ENCODE measurements at places on chromosomes 5 and 9.
A peak's percentile ranks its signal among the peaks of the same experiment; 100 is the strongest.

GRCh38 chr9:25703701-25704357 lies 25.6 kb upstream of the TUSC1 start:
- no peak for DNase-seq

GRCh38 chr5:176776141-176776865 lies 34.1 kb upstream of the UNC5A start:
- no peak for DNase-seq

DNA sequence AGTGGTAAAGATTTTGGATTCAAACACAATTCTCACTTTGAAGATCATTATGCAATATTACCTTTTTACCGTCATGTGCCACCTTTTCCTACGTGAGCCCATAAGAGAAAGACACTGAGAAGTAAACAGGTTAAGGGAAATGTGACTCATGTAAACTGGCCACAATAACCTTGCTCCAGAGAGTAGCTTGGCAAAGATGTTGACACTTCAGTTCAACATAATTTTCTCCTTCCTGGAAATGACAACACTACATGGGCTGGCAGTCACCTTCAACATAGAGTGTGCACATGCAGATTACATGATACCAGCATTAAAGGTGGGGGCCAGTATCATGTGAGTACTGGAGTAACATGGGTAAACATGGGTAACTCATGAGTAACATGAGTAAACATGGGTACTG lies 141.9 kb downstream of the CDK5RAP2 start:
- DNase-seq = no peak

DNA sequence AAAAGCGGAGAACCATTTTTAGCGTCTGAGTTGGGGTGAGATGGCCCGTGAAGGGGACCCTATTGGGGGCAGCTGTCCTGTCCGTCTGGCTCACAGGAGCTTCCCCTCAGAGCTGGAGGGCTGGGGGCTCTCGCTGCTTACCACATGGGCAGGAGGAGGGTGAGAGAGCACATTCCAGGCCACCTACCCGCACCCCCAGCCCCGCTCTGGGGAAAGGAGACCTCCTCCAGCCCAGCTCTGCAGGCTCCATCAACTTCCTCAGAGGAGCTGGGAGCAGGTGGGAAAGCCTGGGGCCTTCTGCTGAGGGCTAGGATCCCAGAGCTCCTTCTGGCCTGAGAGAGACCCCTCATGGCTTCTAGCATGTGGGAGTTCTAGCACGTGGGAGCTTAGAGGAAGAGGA lies 27.1 kb upstream of the SPTLC1 start:
- DNase-seq = no peak

DNA sequence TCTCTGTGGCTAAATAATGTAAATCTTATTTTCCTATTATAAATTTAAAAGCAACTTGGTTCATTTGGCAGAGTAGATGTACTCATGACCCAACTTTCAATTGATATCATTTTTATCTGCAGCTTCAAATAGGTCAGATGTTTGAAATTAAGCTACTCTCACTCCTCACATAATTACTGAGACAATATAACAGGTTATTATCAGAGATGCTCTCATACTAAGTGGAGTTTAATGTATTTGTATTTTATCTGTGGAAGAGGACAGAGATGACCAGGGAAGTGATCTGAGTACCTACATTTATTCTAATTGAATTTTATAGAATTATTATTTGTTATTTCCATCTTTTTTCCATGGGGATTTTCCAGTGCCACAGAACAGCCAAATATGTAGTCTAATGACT lies 177.4 kb upstream of the PRLR start:
- no peak for DNase-seq

GRCh38 chr9:137397675-137398423 lies 25.1 kb downstream of the EXD3 start:
- DNase-seq = no peak

DNA sequence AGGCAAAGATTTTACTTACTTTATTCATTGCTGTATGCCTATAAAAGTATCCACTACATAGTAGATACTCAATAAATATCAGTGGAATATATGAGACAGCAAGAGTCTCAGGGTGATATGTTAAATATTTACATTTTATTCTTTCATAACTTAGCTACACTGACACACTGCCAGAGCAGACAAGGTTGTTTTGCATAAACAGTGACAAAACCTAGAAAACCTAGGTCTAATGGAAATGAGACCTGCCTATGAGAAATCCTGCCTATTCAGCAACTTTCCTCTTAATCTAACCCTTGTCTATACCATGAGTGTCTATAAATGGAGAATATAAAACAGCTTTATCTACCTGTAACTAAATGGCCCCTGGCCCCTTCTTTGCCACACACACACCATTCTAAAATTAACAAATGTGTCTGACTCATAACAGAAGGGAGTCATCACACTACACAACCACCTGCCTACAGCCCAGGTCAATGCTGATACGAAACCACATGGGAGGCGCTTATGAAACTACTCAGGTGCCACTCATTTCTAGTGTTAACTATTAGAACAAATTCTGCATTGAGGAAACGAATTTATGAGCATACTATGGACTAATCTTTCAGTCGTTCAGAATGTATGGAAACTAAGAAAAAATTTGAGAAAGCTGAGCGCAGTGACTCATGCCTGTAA lies 60.3 kb downstream of the UBAP2 start:
- no peak for DNase-seq

DNA sequence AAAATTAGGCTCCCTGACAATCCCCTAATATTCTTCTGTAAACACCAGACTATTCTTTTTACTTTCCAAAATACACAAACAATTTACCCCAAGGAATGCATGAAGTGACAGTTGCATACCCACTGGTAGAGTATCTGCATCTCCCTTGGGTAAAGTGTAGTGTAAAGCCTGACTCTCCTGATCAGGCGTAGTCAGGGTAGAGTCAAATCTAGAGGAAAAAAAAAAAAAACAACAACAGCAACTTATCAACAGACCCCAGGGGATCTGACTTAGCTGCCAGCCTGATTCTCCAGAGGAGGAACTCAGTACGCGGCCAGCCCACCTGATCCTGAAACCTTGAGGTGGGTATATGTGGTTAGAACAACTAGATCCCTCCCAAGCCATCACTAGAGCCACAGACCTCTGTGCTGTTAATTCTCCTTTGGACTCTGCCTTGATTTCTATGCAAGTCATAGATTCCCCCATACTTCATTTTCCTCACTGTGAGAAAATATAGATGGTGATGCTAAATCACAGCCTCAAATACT lies 61.0 kb downstream of the ZNF608 start:
- no peak for DNase-seq

DNA sequence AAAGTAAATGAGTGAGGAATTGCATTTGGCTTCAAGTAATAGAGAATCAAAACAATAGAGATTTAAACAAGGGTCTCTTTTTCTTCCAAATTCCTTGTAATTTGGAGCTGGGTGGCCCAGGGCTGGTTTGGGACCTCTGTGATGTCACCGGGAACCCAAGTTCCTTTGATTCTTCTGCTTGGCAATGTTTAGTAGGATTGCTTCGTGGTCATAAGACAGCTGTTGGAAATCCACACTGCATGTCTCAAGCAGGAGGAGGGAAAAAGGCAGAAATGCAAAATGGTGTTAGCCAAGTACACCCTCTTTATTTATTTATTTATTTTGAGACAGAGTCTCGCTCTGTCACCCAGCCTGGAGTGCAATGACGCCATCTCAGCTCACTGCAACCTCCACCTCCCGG lies 72.6 kb upstream of the IL12B start:
- DNase-seq = no peak

DNA sequence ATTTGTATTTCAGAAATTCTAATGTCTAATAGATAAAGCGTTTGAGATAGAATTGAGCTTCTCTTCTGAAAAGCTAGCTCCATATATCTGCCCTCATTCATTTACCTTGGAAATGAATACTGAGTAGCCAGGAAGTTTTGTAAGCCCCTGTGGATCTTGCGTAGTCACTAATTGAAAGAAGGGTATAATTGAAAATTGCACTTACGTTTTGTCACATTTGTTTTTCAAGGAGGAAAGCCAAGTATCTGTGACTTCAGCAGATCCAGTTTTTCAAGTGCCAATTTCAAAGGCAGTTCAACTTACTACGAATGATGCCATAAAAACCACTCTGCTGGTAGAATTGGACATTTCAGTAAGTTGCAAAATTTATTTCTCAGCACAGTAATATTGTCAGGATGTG lies 14.0 kb downstream of the MTRR start:
- DNase-seq = no peak

DNA sequence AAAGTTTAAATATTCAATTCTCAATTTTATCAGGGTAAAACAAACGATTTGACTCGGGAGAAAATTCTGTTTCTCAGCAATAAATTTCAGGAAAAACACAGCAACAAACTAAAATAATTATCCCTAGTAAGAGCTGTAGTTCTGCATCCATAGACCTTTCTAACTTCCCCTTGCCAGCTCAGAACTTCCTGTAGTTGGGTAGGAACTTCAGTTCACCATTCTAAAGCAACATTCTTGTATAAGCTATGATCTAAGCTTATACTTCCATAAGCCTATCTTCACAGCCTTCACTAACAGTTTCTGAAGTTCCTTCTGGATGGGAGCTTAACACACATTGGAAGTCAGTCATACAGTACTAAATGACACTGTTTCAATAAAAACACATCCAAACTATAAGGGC lies 96.6 kb downstream of the UBAP2 start:
- no peak for DNase-seq

- DNase-seq = no peak
Observed at GRCh38 chr9:20865347-20865746, 166.1 kb downstream of the HACD4 start.

- no peak for DNase-seq
Observed at GRCh38 chr5:102819634-102820033, 64.5 kb downstream of the PAM start.

DNA sequence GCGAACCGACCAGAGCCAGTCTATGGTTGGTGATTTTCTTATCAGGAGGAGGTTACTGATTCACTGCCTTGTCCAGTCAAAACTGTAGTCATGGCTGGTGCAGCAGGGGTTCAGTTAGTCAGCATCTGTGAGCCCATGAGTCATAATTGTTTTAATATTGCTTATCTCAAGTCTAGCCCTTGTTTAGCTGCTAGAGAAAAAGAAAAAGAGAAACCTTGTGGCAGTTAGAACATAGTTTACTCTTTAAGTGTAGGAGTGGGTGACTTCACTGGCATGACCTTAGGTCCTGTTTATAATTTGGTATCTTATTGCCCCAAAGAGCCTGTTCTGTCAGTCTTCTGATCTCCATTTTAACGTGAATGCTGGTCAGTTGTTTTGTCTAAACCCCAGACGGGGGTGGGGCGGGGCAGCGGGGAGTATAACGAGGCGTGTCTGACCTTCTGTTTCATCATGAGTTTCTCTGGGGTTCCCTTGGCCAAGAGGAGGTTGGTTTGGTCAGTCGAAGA lies 76.9 kb upstream of the NFIL3 start:
- DNase-seq = peak; percentile 65

GRCh38 chr9:127140842-127141675 lies 18.6 kb upstream of the ANGPTL2 start:
- no peak for DNase-seq

DNA sequence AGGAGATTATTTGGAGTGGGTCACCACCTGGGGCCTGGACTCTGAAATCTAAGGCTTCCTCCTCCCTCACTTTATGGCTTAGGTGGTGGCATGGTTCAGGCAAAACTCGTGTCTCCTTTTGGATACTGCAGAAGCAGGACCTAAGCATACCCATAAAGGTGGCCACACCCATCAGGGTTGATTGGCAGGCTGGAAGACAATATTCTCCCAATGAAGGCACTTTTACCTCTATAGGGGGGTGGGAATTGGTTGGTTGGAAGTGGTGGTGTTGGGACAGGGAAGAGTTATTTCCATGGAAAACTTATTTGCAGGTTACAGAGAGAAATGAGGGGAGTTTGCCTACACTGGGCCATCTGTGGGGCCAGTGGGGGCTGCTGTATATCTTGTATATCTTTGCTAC lies 39.7 kb downstream of the CNOT6 start:
- DNase-seq = no peak

- no peak for DNase-seq
Observed at GRCh38 chr5:44372028-44372427, 17.2 kb downstream of the FGF10 start.

DNA sequence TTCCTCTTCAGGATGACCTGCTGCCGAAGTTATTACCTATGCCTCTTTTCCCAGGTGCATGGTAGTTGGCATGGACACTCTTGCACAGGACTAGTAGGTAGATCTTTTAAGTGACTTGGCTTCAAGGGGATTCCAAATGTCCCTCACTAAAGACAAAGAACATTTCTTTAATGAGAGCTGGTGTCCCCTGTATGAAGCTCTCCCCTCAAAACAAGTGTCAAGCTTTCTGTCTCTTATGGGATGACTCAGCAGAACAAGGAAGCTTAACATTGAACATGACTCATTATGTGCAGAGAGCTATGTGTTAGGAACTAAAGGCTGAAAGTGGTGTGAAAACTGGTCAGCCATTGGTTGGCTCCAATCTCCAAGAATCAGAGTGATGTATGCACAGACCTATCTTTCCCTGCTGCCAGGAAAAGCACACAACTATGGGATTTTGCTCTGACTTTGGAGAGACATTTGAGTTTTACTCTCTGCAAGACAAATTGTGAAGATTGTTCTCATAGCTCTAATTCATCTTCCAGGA lies 120.5 kb downstream of the PRDM6 start:
- peak; percentile 75 for DNase-seq

DNA sequence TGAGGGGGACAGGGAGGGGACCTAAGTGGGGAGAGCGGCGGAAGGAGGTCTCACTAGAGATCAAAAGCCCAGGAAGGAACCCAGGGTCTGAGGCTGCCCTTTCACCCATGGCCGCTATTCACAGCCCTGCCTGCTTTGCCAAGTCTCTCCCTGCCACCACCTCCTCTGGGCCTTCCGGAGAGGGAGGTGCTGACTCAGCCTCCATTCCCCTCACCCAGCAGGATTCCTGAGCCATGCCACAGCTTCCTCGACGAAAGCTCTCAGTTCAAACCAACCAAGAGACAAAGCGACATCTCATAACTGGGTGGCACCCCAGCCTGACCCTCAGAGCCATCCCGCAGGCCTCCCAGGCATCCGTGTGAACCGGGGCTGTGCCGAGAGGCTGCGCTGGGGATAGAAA lies 36.7 kb downstream of the PAX5 start:
- no peak for DNase-seq
